ENCODE measurements at places on chromosomes 3 and 15.

GRCh38 chr3:185316740-185317412 is 46.1 kb upstream of the MAP3K13 start:
- no peak for DNase-seq

GRCh38 chr15:74208901-74209559 is 6.4 kb upstream of the STRA6 start:
- DNase-seq: no peak

DNA sequence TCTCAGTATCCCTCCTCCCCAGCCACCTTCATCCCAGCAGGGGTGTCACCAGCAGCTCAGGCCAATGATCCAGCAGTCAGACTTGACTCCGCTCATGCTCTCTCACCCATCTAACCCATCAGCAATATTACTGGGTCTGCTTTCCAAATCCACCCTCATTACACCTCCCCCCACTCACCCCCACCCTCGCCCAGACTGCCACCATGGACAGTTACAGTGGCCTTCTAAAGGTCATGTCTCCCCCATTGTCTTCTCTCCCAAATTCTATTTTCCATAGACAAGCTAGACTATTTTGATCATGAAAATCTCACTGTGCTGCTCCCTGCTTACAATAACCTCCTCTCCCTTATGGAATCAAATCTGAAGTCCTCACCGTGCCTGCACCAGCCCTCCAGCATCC is 156.0 kb downstream of the TJP1 start:
- no peak for DNase-seq

- DNase-seq: no peak
These were observed 233.4 kb downstream of the MEX3B start for GRCh38 chr15:81812456-81812855.

DNA sequence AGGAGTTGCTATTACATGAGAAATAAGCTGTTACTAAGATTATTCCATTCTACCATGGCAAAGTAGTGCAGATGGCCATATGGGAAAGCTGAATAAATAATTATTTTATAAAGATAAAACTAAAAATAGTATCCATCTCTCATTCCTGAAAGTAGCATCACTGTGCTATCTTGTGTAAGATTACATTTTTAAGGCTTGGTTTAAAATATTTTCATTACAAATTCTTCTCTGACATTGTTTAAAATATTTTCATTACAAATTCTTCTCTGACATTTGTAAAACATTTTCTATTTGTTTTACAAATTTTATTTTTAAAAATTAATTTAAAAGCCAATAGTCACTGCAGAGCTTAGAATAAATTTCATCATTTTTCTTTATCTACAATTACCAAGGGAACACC is 665.5 kb upstream of the NAALADL2 start:
- no peak for DNase-seq

DNA sequence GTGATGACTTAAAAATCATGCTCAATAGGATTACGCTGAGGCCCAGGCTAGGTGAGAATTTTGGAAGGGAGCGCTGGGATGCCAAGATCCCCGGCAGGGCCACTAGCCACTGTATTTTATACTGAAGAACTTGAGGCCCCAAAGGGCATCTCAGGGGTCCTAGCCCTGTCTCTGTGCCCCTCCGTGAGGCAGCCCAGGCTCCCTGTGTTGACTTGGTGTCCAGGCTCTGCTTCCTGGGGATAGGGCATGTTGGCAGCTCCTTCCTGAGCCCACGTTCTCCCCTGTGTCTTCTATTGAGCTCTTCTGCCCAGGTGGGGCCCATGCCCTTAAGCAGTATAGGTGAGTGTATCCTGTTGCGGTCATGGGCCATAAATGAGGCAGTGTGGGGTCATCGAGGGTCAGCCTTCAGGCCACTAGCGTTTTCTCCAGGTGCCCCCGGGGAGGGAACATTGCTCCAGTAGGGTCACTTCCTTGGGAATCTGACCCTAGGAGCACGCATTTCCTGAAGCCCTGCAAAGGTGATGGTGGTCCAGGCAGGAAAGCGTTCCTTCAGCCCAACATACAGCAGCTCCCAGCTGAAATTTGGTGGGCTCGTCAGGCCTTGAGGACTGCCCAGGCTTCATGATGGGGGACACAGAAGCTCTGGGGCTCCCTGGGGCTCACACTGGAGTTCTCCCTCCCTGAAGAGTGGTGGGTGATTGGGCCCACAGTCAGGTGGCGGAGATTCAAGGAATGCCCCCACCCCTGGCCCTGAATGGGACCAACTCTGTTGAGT is 189.4 kb downstream of the UBE3A start:
- DNase-seq: no peak

GRCh38 chr3:164235289-164236028 is 842.8 kb downstream of the SI start:
- DNase-seq: no peak

- no peak for DNase-seq
These were observed 73.0 kb downstream of the UQCC5 start for GRCh38 chr3:52609316-52609815.

- DNase-seq: no peak
These were observed 112.0 kb downstream of the FAM43A start for GRCh38 chr3:194797555-194798250.

- no peak for DNase-seq
These were observed 136.7 kb upstream of the TLE3 start for GRCh38 chr15:70234256-70234905.

- no peak for DNase-seq
These were observed 91.8 kb downstream of the LIPC start for GRCh38 chr15:58523634-58524033.

DNA sequence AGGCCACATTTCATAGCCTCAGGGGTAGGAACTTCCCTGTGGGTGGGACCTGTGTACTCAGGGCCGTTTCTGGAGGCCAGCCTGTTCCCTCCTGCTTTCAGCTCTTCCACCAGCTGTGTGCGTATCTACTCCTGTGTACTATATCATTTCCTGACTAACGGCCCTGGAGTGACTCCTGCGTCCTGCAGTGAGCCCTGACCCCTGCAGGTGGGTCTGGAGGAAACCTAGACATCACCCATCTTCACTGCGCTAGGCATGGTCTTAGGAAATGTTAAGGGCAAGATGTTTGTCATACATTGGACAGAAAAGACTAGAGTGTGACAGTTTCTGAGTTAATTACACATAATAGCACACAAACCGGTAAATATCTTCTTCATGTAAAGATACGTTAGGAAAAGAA is 297.3 kb downstream of the GABRB3 start:
- no peak for DNase-seq

GRCh38 chr3:140078343-140078742 is 143.4 kb downstream of the CLSTN2 start:
- no peak for DNase-seq

- no peak for DNase-seq
These were observed 4.8 kb upstream of the ARHGAP31 start for GRCh38 chr3:119289404-119289770.

- no peak for DNase-seq
These were observed 17.5 kb upstream of the BCL6 start for GRCh38 chr3:187762792-187763191.

DNA sequence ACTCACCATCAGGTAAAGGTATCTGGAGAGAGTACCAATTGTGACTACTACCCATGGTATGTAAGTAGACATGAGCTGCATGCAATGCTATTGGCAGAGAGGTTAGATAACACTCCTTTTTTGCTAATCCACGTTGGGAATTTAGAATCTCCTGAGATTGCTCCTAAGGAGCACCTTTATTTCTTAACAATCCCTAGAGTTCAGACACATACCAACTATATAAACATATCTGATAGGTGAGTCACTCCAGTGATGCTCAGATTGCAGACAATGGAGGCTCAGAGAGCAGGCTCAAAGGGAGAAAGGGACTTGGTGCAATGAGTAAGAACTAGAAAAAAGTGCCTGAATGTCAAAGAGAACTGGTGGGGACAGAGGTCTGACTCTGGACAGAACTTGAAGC is 47.0 kb upstream of the LRRFIP2 start:
- DNase-seq: no peak

DNA sequence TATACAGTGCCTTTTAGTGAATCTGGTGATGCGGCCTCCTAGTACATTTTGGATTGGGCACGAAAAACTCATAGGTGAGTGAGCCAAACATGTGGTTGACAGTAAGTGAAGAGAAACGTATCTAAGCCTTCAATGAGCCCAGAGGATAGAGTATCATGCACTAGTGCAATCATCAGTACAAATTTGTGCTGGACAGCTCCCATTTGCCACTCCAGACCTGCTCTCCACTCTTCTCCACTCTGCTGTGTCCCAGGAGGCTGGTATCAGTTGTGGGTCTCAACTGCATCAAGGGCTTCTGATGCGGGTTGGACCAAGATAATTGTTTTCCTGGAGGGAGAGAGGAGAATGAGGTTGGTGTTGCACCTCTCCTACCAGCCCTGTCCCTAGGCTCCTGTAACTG is 9.1 kb upstream of the RASGRF1 start:
- no peak for DNase-seq

- no peak for DNase-seq
These were observed 88.5 kb upstream of the LRRFIP2 start for GRCh38 chr3:37262816-37263393.

DNA sequence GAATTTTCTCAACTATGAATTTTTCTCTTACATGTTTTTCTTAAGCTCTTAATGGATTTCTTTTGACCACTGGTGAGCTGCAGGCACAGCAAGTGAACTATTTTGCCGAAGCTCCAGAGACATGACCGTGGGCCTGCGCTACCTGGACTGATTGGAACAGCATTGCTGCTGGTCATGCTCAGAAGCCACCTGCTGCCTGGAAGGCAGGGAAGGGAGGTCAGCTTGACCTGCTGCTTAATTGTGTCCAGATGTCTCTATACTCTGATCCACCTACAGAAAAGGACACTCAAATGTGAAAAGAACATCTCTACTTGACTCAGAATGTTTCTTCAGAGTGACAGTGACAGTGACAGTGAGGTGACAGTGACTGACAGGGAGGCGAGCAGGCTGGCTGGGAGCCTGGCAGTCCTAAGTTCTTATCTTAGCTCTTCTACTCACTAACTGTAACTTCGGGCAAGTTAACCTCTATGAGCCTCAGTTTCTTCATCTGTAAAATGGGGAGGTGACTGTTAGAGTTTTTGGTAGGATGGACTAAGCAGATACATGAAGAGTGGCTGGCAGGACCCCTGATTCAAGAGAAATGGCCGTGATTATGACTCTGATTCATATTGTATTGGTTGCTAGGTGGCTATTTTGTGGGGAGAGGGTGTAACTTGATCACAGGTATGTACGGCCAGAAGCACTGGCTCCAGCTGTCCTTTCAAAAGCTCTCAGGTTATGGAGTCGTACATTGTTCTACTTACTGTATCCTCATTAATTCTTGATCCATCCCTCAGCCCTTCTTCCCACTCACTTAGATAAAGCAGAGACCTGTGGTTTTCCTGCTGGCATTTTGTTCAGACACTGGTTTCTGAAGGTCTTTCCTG is 54.8 kb upstream of the DLG1 start:
- no peak for DNase-seq
